ENCODE measurements at places on chromosomes 11 and 22.

- no peak for DNase-seq
Measured at GRCh38 chr22:25448435-25449051, 115.9 kb upstream of the GRK3 start.

DNA sequence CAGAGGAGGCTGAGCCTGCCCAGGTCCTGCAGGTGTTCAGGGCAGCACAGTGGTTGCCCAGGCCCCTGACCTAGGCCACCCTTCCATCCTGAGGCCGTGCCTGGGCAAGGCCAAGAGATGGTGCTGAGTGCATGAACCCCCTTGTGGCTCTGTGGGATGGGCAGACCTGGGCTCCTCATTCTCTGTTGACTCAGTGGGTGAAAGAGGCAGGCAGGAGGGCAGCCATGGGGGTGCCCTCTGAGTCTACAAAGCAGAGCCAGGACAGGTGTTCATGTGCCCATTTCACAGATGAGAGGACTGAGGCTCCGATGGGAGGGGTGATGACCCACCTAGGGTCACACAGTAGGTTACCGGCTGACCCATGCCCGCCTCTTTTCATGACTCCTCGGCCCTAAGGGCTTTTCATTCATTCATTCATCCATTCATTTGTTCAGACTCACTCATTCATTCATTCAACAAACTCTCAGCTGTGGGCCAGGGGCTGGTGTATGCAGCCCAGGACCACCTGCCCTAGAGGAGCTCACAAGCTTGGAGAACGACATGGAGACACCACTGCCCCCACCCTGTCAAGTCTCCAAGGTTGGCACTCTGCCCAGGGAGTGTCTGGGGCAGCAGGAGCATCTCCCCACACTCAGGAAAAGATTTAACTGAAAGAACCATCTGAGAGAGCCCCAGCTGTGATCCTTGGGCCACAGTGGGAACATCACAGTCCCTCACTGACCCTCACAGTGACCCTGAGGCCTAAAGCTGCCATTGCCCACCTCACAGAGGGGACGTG, 40.5 kb downstream of the IGLL5 start:
- no peak for DNase-seq

- no peak for DNase-seq
Measured at GRCh38 chr11:62708392-62708791, 916 bp downstream of the GNG3 start.

- DNase-seq: no peak
Measured at GRCh38 chr11:27231530-27231929, 131.5 kb downstream of the CCDC34 start.

DNA sequence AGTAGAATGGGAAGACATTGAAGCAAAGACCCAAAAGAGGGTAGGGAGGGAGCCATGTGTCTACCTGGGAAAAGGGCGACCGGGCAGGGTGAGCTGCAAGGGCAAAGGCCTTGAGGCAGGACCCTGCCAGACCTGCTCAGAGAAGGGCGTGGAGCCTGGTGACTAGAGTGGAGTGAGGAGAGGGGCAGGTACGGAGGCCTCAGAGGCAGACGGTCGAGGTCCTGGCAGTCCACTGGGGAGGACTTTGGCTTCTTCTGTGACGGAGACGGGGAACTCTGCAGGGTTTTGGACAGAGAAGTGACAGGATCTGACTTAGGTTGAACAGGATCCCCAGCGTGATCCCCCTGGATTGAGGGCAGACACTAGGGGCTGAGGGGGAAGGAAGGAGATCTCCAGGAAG, 12.9 kb downstream of the RIBC2 start:
- DNase-seq: no peak

DNA sequence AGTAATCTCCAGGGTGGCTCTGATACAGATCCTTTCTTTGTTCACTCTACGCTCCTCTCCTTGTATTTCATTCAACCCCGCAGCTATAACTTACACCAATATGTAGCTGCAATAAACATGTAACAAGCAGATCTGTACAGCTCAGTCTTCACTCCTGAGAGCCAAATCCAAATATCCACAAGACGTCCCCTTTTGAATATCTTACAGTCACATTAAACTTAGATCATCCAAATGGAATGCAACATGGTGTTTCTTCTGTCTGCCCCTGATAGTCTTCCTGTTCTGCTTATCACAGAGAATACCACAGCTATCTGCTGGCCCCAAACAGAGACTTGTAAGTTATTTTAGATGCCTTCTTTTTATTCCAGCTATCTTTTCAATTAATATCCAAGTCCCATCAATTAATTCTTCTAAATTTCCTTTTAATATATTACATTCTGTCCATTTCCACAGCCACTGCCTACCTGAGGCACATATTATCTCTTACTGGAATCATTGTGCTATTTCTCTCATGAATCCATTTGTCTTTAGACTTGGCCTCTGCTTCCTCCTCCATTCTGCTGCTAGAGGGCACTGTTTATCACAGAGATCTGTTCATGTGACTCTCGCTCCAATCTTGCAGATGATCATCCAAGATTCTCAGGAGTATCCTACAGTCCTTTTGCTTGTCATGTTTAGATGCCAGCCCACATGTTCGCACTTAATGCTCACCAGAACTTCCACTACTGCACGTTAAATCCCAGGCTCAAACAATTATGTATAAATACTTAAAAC, 908.6 kb downstream of the NTM start:
- no peak for DNase-seq

DNA sequence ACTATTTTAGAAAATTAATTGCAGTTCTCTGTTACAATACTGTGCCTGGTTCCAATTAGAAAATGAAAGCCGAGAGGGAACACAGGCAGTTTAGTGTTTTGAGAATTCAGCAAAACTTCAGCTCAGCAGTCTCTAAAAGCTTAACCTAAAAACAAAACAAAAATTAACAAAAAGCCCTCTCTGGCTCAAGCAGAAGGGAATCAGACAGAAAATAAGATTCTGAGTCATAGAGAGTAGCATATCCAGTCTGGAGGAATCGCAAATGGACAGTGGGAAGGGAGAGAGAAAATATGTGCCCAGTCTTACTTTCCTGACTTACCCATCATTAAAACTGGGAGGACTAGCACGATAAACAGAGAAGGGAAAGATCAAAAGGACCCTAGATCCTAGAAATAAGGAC, 38.1 kb upstream of the CHRM4 start:
- DNase-seq: no peak

- no peak for DNase-seq
Measured at GRCh38 chr11:27391331-27392015, 28.5 kb upstream of the CCDC34 start.

DNA sequence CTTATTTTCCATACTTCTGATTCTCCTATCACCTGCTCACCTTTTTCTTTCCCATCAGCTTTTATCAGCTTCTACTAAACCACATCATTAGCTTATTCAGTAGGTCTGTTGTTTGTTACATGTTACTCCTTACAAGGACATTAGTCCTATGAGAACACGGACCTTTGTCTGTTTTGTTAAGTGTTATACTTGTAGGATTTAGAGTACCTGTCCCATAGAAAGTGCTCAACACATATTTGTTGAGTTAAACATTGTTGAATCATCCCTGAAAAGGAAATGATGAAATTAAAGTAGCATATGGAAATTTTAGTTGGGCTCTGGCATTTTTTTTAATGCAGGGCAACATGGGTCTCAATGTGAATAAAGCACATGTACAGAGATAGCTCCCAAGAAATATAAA, 222.1 kb upstream of the CARD18 start:
- no peak for DNase-seq

GRCh38 chr11:9001736-9002135, 2.1 kb downstream of the NRIP3 start:
- DNase-seq: no peak

DNA sequence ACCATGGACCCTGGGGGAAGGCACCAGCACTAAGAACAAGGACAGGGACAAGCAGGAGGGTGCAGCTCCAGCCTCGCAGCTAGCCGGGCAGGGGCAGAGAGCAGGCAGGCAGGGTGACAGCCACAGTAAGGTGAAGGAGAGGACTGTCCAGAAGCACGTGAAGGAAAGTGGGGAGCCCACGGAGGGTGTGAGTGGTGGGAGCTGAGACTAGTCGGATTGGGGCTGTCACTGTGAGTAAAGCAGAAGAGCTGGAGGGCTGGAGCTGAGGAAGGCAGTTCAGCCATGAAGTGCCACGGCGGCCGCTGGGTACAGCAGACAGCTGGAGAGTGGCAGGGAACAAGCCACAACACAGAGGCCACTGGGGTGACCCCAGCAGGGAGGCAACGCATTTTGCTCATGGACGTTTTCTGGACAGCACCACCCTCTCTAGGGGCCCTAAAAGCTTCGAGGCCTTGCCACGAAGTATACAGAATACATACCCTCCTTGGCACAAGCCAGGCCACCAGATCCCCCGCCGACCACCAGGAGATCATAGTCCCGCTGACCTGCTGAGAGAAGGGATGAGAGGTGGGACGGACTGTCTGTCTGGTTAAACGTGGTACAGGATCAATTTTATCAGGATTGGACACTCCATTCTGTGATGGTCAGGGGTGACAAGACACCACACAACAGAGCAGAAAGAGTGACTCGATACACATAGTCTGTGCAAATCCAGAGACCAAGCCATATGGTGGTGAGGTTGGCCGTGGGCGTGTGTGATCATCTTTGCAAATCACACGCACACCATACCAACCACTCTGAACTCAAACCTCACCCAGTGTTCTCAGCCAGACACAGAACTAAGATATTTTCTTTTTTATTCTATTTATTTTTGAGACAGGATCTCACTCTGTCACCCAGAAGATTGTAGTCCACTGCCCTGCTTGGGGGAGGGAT, 10.8 kb upstream of the COMT start:
- DNase-seq: no peak

DNA sequence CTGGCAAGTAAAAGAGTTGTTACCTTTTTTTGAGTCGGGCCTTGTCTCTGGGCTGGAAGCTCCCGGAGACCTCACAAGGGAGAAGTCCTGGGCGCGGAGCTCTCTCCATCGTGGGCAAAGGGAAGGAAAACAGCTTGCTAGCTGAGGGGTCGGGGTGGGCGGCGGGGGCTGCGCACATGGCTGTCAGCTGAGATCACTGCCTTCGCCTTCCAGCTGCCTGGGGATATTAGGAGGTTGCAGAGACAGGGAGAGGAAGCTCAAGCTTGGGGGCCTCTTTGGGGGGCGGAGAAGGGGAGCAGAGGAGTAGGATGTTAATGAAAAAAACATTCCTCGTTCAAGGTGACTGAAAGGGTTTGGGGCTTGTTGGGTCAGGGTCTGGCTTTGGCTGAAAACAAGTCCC, 49.2 kb upstream of the ALX4 start:
- DNase-seq: no peak

- no peak for DNase-seq
Measured at GRCh38 chr11:125402435-125402834, 93.6 kb downstream of the FEZ1 start.

GRCh38 chr22:20750461-20751184, 23.3 kb upstream of the SERPIND1 start:
- no peak for DNase-seq

DNA sequence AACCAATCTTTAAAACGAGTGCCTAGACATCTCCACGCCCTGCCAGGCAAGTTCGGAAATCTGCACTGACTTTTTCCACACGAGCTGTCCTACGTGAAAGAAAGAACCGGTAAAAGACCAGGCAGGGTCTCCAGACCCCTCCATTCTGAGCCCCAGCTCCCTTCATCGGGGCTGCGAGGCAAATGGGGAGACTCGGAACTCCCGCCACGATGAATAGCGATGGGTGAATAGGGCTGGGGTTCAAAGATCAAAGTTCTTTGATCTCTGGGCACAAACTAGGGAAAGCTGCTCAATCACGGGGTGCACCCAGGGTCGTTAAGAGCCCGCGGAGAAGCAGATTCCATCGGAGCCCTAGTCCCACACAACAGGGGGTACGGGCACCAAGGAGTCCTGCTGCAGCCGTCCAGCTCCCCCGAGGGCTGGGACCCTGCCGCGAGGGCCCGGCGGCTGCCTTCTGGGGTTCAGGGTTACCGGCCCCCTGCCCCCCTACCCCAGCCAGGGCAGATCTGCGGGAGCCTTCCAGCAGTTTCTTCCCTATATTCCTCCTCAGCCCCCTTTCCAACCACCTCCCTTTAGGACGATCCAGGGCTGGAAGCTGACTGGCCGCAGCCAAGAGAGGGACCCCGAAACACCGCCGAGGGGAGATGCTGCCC, 1.1 kb downstream of the LRP4 start:
- no peak for DNase-seq

DNA sequence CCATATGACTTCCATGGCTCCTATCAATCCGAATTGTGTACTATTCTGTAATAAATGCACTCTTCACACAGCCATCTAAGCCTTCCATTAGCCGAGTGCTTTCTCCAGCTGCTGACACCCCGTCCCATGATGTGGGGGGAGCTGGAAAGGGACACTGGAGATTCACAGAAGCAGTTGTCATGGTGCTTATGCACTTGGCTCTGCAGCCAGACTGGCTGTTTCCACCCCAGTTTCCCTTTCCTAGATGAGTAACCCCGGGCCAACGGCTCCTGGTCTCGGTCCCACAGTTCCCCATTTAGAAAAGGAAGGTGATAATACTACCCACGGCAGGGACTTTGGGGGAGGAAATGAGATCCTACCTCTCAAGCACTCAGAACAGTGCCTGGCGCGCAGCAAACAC, 244.9 kb upstream of the SYN3 start:
- DNase-seq: no peak

- DNase-seq: no peak
Measured at GRCh38 chr11:30608534-30608933, 22.4 kb upstream of the MPPED2 start.

DNA sequence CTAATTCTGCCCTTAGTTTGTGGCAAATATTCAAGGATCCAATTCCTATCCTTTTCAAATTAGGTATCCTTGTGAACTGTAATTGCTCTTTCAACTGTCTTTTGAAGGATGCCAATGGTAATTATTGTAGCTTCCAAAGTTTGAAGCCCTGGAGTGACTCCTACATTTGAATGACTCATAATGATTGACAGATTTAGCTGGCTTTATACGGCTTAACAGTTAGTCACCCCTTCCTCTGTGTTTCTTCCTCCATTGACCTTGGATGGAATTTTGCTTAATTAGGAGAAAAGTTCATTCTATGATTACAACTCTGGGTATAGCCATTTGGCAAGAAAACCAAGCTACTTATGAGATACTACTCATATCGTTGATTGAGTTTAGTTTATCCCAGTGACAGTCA, 639.3 kb upstream of the KIRREL3 start:
- DNase-seq: no peak

DNA sequence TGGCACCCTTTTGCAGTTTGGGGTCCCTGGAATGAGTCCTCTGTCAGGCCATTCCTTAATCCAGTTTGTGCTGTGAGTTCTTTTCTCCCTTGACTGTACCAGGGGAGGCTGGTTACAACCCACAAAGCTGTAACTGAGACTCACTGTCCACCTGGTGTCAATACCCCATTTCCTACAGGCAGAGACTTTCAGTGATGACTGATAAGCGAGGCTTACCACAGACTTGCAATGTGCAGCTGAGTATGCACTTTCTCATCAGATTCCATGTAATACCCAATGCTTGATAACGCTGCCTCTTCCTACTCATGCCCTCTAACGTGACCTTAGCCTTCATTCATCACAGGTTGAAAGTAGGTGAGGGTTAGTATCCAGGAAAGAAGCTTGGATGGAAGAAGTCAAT, 120.1 kb downstream of the INSC start:
- DNase-seq: no peak

GRCh38 chr22:20009018-20009491, 7.6 kb downstream of the ARVCF start:
- no peak for DNase-seq
